ENCODE measurements at places on chromosomes 12 and 14. TPM values are rescaled to one million over a fixed set of nuclear protein-coding genes. Genes with fewer than 3 reads are reported as not detected.

GRCh38 chr12:3251691-3252090 lies 174.5 kb downstream of the TSPAN9 start:
- no peak for DNase-seq

DNA sequence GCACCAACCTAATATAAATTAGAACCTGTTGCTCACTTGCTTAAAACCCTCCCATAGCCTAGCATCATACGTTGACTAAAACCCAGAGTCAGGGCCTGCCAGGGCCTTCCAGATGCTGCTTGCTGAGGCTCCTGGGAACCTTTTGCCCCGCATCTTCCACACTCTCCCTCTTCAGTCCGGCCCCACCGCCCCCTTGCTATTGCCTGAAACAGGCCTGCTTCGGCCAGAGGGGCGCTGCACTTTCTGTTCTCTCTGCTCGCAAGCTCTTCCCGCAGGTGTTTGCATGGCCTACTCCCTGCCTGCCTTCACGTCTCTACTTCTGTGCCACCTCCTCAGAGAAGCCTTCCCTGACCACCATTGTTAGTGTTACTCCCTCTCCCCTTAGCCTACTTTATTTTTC lies 13.7 kb upstream of the TCTN2 start:
- DNase-seq, result no peak

- DNase-seq, result no peak
Measured at GRCh38 chr12:128920468-128920867, 67.2 kb downstream of the GLT1D1 start.

GRCh38 chr14:59225281-59225680 lies 36.8 kb downstream of the DAAM1 start:
- no peak for DNase-seq

GRCh38 chr12:41250748-41251147 lies 62.6 kb downstream of the PDZRN4 start:
- no peak for DNase-seq

DNA sequence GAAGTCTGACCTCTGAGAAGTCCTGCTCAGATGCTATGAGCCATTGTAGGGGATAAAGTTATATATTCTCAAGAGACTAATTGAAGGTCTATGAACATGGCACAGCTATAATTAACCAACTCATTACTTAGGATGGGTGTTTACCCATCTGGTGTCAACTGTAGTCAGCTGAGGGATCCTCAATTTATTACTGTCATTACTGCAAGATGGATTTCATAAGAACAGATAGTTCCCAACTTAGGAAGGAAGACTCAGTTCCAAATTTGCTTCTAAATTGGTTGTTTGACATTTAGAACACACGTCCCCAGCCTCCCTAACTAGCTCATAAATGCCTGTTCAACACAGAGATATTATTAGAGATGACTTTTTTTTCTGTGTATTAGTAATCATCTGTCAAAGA lies 81.4 kb downstream of the FRMD6 start:
- DNase-seq, result no peak

DNA sequence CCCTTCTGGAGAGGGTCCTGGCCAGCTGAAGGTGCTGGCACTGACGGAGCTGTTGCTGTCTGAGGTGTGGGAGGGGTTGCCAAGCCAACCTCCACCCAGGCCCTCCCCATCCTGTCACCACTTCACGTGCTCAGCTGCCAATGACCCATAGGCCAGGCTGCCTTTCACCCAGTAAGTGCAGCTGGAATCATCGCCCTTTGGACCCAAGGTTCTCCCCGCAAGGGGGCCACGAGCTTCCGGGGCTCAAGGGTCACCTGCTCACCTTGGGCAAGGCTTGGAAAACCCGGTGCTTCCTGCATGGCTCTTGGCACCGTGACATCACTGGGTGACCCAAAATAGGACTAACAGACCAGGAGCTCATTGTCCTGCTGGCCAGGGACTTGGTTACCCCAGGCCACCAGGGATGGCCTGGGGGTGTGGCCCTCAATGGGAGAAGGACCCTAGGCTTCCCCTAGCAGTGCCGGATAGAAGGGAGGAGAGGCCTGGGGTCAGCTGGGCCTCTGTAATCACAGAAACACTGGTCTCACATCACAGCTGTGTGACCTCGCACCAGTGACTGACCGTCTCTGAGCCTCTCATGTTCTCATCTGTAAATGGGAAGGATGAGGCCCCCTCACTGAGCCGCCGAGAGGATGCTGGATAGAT lies 51.3 kb downstream of the CCDC85C start:
- no peak for DNase-seq

The GYS2 gene
- not detected for total RNA-seq

Data from glomerular endothelial cell (primary cell).